ENCODE measurements at places on chromosomes 1 and 21.

GRCh38 chr1:192654591-192655251, 18.8 kb downstream of the RGS13 start:
- DNase-seq: no peak

DNA sequence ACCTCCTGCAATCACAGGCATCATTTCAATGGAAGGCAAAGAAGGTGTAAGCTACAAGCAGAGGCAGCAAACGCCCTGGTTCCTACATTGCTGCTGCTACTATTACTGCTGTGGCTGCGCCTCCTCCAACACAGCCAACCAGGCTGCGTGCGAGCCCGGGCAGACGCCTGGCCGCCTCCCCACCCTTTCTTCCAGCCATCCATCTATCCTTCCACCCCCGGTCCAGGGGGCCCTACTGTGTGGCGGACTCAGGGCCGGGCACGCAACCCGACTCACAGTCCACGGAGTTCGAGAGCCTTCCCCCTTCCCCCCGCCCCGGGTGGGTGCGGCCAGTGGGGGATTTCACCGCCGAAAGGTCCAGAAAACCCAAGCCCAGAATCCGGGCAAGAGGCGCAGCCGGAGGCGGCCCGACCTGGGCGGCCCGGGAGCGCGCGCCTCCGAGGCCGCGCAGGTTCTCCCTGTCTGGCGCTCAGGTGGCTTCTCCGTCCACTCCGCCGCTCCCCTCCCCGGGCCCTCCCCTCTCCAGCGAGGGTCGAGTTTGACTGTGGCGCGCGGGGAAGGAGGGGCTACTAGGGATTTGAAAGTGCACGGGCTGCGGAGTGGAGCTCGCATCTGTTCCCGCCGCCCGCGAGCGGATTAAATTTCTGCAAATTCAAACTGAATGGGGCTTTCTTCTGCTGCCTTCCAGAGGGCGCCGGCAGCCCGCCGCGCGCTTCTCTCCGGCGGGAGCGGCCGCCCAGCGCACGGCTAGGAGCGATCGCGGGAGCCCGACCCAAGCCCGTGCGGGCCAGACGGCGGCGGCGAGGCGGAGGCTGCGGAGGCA, at the start of gene HUNK:
TSS of gene HUNK (plus strand) at position 569 of the 823 bp plus-strand sequence. CDS start 655 bp downstream, outside the sequence.
- peak; percentile 6 for DNase-seq

DNA sequence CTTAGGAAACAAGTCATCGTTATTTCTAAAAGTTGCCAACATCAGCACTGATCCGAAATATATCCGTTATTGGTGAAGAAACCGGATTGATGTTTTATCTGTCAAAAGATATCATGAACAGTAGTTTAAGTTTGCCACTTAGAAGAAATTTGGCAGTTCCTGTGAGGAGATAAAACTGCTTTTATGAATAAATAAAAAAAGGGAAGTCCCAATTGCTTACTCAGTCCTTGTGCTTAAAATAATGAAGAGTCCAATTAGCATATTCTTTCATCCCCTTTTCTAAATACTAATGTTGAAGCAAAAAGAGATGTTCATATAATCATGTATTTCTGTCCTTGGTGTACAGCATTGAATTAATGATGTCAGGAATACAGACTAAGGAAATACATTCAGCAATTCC, 164.6 kb downstream of the NCAM2 start:
- DNase-seq: no peak

DNA sequence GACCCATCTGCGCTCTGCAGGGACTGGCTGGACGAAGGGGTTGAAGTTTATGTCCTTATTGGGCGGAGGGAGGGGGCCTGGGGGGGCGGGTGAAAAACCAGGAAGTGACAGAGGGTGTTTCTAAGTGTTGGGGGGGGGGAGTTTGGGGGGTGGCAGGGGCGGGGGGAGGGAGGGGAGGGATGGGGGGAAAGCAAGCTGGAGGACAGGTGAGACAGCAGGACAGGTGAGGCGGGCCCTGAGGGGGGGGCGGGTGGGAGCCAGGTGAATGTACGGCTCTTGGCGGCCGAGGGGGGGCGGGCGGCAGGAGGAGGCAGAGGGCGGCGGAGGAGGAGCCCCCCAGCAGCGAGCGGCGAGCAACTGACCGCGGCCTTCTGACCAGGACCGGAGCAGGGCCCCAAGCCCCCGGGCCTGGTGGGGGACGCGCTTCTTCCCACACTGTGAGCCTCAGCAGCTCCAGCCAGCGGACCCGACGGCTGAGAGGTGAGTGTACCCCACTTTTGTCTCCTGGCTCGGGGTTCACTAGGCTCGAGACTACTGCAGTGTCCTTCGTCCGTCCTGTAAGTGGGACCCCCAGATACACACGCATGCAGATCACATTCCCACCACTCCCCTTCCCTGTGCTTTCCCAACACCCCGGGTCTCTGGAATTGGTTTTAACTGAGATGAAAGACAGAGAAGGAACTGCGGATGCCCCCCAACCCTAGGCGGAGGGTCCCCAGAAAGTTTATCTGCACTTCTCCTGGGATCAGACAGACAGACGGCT, at the start of gene ZBTB7B:
TSS of gene ZBTB7B (plus strand) at position 339 of the 763 bp plus-strand sequence. CDS start 11,859 bp downstream, outside the sequence.
- DNase-seq: no peak

DNA sequence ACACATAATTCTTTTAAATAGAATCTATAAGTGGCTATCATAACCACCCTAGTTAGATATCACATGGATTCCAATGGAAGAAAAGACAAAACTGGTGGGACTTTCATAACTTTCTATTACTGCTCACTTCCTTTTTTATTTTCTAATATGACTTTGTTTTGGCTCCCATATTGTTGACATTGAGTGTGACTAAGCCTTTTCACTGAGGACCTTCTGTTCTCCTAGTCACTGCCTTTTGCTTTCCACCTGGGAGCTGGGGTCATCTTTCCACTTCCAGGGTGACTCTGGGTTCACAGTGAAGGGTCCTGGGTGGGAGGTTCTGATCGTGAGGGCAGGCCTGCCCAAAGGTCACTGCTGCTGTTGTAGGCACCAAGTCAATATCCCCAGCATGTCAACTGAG, 275.8 kb downstream of the TGFB2 start:
- DNase-seq: no peak

GRCh38 chr1:24147816-24148215, 4.9 kb upstream of the IL22RA1 start:
- no peak for DNase-seq

DNA sequence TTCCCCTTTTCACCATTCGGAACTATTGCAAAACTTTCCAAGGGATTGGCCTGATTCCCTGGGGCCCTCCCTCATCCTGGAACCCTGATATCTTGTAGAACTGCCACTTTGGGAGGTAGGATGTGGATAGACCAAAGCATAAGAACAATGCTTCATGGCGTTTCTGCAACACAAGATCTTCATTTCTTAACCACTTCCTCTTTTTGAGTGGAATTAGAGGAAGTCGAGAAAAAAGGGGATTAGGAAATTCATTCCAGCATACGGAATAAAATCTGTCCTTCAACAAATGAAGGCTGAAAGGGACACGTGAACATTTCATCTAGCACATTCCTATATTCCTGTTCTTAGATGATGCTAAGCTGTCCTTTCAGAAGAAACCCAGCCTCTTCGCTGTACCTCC, 149.3 kb downstream of the HUNK start:
- DNase-seq: no peak

DNA sequence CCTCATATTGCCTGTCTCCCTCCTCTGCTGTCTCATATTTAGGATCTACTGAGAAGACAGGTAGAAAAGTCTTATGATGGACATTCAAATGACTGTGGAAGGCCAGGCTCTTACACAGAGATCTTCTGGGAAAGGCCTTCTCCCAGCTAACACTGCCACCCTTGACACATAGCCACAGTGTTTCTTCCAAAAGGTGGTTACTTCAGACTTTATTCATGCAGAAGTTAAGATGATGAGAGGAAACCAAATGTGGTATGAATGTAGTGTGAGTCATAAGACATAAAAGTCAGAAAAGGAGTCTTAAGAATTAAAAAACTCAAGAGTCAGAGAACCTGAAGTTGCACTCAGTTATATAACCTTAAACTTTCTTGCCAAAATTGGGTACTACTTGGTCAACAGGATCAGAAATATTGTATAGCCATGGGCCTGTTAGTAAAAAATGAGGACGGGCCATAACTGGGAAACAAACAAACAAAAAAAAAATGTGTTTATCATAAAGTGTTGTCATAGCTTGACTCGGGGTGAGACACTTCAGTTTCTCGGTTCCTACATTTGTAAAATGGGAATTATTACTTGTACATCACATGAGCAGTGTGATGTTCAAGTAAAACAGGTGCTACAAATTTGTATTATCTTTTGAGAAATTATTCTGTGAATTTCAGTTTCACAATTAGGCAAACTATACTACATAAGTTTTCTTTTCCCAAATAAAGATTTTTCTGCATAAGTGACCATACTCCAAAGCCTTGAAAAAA, 1.2 kb upstream of the DENND1B start:
- no peak for DNase-seq

DNA sequence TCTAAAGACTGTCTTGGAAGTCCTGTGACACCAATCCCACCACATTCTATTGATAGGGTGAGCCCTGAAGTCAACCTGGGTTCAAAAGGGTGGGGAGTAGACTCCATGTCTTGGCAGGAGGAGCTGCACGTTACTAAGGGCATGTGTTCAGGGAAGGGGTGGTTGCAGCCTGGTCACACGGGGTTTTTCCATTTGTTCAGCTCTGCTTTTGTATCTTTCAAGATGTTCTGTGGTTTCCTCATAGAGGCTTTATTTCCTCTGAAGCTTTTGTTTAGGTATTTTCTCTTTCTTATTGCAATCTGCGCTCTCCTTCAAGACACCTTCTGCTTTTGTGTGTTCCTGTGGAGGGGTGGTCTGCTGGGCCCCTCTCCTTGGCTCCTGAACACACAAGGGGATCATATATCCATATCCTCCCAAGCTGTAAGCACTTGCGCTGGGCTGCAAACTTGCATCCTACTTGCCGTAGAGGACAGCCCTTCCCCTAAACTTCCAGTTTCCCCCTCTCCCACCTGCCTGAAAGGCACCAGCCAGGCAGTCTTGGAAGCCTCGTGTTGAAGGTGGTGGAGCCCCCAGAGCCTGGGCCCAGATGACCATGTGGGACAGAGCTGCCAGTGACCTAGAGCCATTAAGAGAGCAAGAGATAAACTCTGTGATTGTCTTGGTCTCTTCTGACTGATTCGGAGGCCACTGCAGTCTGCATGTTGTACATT, 62.5 kb upstream of the TRAPPC10 start:
- no peak for DNase-seq

DNA sequence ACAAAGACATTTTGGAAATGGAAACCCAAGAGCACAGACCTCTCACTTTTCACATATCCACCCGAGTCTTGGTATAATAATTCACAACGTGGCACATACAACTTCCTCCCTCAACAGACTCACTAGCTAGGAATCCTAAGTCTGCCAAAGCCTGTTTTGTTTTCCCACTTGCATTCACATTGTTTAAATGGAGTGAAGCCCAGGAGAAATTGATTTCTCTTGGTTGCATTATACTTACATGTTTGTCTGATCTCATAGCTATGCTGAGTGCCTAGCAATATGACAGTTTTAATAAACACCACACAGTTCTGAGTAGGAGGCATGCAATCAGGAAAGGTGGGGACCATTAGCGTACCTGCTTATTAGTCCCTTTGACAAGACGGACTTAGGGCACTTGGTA, 348.6 kb upstream of the ADGRL4 start:
- no peak for DNase-seq

DNA sequence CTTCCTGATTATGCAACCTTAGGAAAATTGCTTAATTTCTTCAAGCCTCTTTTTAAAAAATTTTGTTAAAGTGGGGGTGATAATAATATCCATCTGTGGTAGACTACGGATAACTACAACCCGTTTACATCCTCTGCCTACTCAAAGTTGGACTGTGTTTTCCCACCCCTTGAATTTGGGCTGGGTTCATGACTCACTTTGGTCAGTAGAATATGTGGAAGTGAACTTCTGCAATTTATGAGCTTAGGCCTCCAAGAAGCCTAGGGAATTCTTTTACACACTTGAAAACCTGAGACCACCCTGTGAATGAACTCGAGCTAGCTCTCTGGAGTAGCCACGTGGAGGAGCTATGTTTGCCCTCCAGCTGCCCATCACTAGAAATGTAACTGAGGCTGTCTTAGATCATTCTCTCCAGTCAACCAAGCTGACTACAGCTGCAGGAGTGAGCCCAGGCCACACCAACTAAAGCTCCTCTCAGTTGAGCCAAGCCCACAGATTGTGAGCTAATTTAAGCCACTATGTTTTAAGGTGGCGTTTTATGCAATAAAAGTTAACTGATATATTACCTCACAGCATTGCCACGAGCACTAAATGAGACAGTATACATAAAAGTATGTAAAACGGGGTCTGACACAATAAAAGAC, 29.6 kb upstream of the CACHD1 start:
- no peak for DNase-seq

DNA sequence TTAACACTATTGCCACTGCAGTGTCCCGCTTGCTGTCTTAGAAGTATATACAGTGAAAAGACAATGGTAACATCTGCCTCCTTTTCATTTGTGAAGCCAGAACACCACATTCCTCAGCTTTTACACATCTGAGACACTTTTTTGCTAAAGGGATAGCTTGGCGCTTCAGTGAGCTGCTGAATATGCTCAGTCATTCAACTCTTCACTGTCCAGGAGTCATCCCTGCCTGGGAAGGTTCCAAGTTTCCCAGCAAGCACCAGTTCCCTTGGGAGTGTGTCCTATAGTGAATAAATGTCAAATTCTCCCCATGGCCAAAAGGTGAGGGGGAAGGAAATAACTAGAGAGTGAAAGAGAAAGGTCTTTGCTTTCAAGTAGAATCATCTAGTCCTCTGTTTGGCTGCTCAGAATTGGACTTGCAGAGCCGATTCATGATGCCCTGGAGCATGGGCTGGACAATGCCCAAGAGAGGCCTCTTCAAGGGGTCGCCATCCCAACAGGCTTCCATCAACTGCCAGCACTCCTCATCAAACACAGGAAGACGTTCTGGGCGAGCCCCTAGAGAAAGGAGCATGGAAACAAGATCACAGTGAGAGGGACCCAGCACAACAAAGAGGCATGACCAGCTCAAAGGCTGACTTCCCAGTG, 25.5 kb upstream of the RBBP5 start:
- DNase-seq: no peak

- DNase-seq: no peak
Measured at GRCh38 chr1:228084325-228084724, 1.8 kb downstream of the ARF1 start.

DNA sequence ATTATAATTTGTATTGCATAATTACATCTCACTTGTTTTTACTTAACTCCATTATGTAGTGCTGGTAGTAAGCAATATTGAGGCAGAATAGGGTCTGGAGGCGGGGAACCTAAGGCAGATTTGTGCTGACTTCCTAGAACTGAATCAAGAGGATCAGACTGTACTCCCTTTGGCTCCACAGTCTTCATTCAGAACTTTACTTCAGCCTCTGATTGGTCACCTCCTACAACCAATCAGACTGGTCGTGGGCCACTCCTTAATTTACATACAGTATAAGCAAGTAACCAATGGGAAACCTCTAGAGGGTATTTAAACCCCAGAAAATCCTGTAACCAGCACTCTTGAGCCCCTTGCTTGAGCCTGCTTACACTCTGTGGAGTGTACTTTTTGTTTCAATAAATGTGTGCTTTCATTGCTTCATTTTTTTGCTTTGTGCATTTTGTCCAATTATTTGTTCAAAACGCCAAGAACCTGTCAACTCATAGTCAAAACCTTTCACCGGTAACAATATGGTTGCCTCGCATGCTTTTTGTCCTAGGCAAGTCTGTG, 31.6 kb downstream of the ZBTB8OS start:
- DNase-seq: no peak

Data from T-cell (primary cell).